Stimulated activated CD8-positive, alpha-beta memory T cell treated with anti-CD3 and anti-CD28 coated beads, Interleukin-7, amount 100 ng/mL, for 24 hours (primary cell): ENCODE measurements at places on chromosomes 11 and 22.

GRCh38 chr11:69940246-69940610 is 121.0 kb upstream of the FGF3 start:
- no peak for DNase-seq

DNA sequence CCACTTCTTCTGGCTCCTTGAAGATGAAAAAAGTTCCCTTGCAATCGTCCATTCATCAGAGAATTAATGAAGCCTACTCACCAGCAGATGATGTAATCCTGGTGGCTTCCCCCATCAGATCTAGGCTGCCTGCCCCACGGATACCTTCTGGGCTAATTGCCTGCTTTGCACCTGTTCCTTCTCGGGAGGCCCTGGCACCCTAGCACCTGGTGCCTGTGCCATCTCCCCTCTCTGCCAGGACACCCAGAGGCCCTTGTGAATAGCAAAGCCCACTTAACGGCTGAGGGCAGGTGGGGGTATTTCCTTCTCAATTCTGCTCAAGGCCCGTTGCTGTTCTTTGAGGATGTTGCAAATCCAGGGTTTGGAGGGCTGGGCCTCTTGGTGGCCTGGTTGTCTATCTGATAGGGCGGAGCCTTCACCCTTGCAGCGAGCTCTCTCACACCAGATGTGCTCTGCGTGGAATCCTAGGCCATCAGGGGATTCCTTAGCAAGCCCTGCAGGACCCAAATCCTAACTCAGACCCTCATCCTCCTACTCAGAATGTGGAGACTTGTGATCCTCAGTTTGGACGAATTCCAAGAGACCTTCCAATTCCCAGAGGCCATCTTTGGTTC is at the start of gene LMO2:
Gene LMO2, minus strand, starts transcription at position 363 of the 614 bp plus-strand sequence. CDS start 22,360 bp downstream, outside the sequence.
- no peak for DNase-seq

GRCh38 chr11:66124564-66124963 is 54.5 kb downstream of the PACS1 start:
- DNase-seq, result no peak

DNA sequence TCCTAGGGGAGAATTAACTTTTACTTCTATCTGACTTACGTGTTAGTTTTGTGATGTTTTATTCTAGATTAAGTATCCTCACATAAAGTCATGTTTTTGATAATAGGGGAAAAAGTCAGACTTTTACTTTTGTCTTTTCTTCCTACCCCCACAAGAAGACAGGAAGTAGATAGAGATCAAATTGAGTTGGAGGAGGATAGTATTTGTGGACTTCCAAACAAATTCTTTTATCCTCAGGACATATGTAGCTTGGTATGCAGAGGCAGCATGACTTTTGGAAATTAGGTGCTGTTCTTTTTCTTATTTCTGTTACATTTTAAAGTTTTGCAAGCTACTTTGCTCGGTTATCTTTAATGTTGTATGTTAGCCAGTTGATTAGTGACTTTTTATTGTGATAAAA is 61.4 kb downstream of the MTMR3 start:
- no peak for DNase-seq

DNA sequence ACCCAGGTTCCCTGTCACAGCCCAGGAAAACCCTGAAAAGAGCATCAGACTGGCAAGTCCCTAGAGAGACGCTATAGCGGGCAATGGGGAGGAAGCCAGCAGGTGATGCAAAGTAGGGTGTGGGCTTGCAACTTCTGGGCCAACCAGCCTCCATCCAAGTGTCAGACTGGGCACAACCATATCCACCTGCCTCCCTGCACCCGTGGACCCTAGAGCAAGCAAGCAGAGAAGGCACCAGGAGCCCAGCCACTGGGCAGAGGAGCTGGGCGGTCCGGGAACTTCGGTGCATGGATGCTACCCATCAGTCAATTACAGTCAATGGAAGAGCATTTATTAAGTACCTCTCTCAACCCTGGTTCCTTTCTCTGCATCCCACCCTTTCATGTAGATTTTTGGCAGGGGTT is 2.8 kb downstream of the NECTIN1 start:
- DNase-seq, result no peak

DNA sequence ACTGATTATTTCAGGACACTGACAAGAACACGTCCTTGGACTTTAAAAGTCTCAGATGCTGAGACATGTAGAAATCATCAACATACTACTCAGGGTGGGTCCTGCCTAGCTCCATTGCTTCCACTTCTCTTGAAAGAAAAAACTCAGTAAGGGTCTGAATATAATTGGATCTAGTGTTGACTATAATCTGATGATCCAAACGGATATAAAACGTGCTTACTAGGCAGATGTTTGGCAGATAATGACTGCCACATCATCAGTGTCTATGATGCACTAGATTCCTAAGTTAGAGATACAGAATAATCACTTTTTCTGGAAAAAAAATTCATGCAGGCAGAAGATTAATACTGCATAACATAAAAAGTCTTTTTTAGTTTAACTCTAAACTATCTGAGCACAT is 21.6 kb downstream of the GUCY1A2 start:
- DNase-seq, result no peak

- DNase-seq, result no peak
Observed at GRCh38 chr11:99351624-99352023, 330.9 kb downstream of the CNTN5 start.

DNA sequence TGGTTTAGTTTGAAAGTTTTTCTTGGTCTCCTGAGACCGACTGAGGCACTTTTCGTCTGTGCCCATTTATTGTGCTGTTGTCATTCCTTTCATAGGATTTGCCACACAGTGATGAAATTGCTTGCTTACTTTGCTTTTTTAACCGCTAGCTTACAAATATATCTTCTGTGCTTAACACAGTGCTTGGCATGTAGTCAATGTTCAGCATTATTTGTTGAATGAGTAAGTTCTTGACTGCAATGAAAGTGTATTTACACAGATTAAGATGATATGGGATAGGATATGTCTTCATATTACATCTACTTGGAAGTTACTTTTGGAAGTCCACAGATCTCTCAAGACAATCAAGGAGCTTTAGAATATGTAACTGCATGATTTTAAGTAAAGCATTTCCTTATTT is 91.2 kb downstream of the GRIA4 start:
- no peak for DNase-seq

- no peak for DNase-seq
Observed at GRCh38 chr11:68061508-68061907, 22.7 kb downstream of the TCIRG1 start.

GRCh38 chr22:31272522-31273446 is 19.5 kb downstream of the PIK3IP1 start:
- DNase-seq, result no peak

DNA sequence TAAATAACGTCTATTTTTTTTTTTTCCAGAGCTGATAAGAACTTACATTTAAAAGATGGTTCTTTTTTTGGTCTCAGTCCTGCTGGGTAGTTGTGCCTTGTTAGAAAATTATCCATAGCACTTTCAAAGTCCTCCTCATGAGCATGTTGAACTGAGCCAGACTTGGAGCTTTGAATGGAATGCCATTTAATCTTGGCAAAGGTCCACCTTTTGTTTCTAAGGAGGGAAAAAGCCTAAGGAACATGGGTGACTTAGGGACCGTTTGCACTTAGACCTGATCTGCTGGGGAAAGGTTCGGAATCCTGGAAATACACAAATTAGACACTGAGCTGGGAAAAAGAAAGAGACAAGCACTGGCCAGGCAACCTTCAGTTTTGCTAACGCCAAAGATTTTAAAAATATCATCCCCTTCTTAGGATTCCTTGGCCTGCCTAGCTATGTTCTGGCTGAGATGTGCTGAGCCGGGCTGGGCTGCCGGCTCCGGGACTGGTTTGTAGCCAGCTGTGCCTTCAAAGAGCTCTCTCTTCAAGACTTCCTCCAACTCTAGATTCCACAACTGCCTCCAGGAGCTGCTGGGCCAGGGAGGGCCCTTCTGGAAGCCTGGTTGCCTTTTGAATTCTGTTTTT is 67.4 kb downstream of the ENDOD1 start:
- DNase-seq, result no peak

- DNase-seq, result no peak
Observed at GRCh38 chr11:27507557-27508322, 1.2 kb upstream of the LIN7C start.

DNA sequence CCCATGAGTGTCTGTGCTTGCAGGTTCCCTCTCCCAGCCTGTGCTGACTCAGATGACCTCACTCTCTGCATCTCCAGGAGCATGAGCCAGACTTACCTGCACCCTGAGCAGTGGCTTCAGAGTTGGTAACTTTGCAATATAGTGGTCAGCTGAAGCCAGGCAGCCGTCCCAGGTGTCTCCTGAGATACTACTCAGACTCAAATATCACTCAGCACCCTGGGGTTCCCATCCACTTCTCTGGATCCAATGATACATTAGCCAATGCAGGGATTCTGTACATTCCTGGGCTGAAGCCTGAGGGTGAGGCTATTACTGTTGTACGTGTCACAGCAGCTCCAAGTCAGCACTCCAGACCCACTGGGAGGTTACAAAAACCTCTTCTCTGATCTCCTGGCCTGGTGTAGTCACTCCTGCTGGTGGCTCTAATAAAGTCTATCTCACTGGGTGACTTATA is 87.8 kb upstream of the TOP3B start:
- DNase-seq, result no peak

- no peak for DNase-seq
Observed at GRCh38 chr11:36007127-36007655, 63.3 kb downstream of the LDLRAD3 start.

GRCh38 chr11:10376061-10376460 is 71.2 kb downstream of the ADM start:
- no peak for DNase-seq

- DNase-seq, result no peak
Observed at GRCh38 chr11:96035031-96035739, 111.3 kb upstream of the MTMR2 start.

GRCh38 chr11:79363861-79364378 is 76.9 kb downstream of the TENM4 start:
- no peak for DNase-seq

DNA sequence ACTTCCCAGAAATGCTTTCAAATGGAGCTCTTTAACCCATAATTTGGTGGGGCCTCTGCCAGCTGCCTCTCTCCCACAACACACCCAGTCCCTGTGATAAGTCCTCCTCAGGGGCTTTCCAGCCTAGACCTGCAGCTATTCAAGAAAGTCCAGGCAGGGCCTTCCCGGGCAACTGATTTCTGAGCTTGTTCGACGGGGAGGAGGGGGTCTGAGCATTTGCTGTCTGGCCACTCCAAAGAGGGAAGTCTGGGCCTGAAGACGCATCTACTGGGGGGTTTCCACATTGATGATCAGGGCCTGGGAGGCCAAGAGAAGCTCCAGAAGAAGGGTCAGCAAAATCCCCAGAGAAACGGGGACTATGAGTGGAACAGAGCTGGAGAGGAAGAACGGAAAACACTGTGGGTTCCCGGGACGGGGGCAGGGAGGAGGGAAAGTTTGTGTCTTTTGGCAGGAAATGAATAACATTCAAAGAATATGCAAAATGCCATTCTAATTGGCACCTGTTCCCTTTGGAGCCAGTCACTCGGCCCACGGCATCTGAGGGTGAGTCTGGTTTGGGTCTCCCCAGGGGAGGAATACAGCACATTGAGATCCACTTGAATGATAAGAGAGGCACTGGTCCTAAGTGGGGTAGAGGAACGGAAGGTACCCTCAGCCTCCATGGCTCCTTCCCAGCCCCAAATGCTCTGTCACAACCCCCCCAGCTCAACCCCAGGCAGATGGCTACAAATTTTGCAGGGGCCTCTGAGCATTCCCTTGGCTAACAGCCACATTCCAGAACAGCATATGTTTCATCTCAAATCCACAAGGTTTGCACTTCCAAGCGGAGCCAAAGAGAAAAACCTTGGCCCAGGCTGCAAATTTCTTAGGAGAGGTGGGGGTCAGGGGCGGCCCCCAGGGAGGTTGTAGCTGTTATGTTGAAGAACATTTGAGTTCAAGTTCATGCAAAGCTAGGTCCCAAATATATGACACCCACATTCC is 72.0 kb downstream of the RPUSD4 start:
- DNase-seq, result no peak

DNA sequence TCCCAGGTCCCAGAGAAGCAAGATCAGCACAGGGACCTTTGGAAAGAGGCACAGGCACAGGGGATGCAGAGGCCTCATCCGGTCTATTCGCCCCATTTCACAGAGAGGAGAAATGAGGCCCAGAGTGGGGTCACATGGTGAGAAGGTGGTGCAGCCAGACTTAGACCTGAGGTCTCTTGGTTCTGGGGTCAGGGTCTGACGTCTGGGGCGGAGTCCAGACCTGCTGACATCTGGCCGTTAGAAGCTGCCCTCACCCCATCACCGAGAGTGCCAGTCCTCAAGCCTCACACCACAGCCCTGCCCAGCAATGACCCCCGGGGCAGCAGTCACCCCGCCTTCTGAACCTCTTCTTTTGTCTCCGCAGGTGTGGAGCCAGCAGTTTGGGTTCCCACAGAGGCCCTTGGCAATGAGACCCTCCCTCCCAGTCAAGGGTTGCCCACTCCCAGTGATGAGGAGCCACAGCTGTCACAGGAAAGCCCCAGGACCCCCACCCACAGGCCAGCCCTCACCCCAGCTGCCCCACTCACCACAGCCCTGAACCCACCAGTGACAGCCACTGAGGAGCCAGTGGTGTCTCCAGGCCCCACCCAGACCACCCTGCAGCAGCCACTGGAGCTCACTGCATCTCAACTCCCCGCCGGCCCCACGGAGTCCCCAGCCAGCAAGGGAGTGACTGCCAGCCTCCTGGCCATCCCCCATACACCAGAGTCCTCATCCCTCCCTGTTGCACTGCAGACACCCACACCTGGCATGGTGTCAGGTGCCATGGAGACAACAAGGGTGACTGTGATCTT is 62.4 kb downstream of the OTOG start:
- no peak for DNase-seq

DNA sequence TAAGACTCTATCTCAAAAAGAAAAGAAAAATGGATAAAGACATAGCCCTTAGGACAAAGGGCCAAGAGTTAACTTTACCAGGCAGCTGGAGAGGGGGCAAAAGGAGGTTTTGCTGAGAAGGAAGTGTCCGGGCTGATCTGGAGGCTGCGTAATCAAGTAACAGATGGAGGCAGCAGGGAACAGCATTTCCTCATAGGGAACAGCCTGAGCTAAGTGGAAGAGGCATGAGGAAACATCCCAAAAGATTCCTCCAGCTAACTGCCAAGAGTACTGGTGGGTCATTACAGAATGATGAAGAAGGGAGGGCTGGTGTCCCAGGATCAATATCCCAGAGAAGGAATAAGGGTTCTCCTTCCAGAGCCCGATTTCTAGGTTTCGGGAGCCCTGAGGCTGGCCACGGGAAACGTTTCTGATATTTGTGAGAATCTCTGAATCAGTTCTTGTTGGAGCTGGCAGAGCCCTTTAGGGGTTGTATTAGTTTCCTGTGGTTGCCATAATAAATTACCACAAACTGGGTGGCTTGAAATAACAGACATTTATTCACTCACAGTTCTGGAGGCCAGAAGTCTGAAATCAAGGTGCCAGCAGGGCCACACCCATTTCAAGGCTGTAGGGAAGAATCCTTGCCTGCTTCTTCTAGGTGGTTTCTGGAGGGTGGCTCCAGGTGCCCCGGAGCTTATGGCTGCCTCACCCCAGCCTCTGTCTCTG is 21.2 kb downstream of the LIF start:
- no peak for DNase-seq

GRCh38 chr11:36354221-36355003 is 58.3 kb downstream of the PRR5L start:
- DNase-seq, result no peak

- DNase-seq, result peak; percentile 16
Observed at GRCh38 chr22:21587803-21588611, 20.5 kb downstream of the UBE2L3 start.
